ENCODE measurements at places on chromosomes 7 and 10. TPM values are rescaled to one million over a fixed set of nuclear protein-coding genes. Genes with fewer than 3 reads are reported as not detected.

GRCh38 chr7:2521341-2521745, 1.8 kb downstream of the LFNG start:
- H3K4me3 ChIP-seq, result peak overlapping the region; percentile 76
- DNase-seq, result no peak
- peaks cover 19% of the 10 kb centered on the region for H3K27me3 ChIP-seq
- no peaks in the 10 kb centered on the region for H3K36me3 ChIP-seq
- H3K27ac ChIP-seq, result peak overlapping the region; percentile 81

DNA sequence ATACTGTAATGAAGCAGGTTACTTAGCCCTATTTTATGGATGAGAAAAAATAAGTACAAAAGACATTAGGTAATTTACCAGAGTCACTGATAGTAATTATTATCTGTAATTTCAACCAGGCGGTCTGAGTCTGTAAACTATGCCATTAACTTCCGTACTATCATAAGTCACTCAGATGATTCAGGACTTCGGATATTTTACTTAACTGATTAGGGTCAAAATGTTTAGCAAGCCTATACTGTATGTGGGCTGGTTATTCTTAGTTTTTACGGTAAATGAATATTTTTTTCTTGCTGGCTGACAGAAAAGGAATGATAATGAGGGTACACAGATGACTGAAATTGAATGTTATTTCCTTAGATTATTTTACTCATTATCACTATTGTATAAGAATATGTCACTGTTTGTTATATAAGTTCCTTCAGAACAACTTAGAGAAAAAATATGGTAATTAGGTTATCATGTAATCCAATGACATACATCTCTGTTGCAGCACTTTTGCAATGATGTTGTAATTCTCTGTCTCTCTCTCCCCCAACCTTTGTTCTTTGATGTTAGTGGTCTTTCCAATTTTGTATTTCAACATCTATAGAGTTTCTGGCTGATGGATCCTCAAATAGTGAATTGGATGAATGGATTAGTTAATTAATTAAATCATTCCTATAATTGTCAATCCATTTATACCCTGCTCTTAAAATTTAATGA, 165.6 kb downstream of the ZEB1 start:
- no peaks in the 10 kb centered on the region for H3K4me1 ChIP-seq
- no peaks in the 10 kb centered on the region for H3K27me3 ChIP-seq
- no peaks in the 10 kb centered on the region for H3K36me3 ChIP-seq

GRCh38 chr10:98511876-98512275, 65.1 kb upstream of the HPS1 start:
- H3K27me3 ChIP-seq, result no peaks in the 10 kb centered on the region
- no peak overlapping the region for H3K27ac ChIP-seq
- DNase-seq, result no peak
- H3K4me1 ChIP-seq, result no peaks in the 10 kb centered on the region
- no peak overlapping the region for H3K4me3 ChIP-seq

DNA sequence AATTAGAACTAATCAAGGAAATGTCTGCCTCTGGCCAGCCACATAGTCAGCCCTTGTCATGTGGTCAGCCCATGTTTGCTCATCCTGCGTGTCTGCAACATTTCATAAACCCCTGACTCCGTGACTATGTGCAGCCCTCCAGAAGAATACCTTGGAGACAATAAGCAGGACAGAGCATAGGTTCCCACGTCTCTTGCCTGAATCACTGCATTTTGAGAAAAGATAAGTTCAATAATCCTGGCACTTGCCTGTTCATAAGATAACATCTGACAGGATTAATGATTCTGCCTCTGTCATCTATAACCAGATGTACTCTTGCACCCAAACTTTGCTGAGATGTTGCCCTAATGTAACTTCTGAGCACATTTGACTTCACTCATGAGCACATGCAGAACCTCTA, 78.4 kb downstream of the AKR1D1 start:
- H3K4me3 ChIP-seq, result no peak overlapping the region
- no peaks in the 10 kb centered on the region for H3K36me3 ChIP-seq
- H3K4me1 ChIP-seq, result no peaks in the 10 kb centered on the region
- no peak overlapping the region for H3K27ac ChIP-seq
- no peaks in the 10 kb centered on the region for H3K27me3 ChIP-seq
- DNase-seq, result no peak

DNA sequence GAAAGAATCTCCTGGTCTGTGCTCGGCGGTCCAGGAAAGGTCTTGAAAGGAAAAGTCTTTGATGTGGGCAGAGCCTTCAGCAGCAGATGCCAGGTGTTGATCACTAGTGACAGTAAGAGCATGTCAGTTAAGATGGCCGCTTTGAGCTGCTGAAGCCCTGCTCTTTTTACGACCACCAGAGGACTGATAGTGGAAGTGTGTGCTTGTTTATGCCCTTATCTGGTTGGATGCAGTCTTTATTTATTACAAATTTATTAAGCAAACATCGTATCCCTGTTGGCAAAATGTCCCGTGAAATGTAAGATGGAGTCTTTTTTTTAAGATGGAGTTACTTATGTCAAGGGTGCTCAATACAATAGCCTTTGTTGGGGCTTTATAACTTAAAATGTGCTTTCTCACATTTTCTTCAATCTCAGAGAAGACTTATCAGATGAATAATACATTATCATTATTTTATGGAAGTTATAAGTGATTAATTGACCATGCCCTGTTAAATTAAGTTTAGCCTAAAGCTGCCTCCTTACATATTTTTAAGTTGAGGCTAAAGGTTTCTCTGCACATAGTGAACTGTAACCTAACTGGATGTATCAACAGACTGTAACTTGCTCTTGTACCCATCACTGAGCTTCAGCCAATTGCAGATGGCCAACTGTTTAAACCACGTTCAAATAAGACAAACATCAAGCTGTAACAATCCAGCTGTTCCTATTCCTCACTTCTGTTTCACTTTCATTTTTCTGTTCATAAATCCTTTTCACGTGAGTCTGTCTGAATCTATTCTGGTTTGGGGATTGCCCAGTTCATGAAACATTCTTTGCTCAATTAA, 97.4 kb upstream of the PIK3CG start:
- no peaks in the 10 kb centered on the region for H3K4me1 ChIP-seq
- no peak for DNase-seq
- no peak overlapping the region for H3K27ac ChIP-seq
- no peaks in the 10 kb centered on the region for H3K36me3 ChIP-seq
- no peaks in the 10 kb centered on the region for H3K27me3 ChIP-seq

DNA sequence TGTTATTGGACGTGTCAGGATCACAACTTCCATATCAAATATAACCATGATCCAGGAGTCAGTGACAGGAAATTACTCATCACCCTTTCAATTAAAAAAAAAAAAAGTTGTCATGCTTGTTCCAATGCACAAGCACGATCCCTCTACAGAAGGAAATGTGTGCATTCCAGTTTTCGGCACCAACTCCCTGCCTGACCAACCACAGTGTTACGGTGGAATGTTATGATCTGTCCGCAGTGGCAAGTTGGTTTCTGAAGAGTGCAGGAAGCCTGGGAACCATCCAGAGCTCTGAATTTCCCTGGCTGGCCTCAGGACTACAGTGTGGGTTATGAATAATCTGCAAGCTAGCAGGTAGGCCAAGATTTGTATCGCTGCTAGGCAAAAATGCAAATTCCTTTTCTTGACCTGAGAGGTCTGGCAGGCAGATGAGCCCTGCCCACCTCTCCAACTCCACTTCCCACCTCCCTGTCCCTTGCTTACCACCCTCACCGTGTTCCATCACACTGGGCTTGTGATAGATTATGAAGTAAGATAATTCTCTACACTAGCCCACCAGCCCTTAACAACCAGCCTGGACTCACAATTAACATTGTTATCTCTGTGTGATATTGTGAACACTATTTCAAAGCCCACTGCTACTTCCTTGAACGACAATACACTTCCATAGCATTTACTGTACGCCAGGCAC, 20.4 kb downstream of the FRMPD2 start:
- H3K4me1 ChIP-seq, result peaks cover 15% of the 10 kb centered on the region
- H3K36me3 ChIP-seq, result no peaks in the 10 kb centered on the region

- H3K27ac ChIP-seq, result no peak overlapping the region
- H3K27me3 ChIP-seq, result no peaks in the 10 kb centered on the region
- H3K36me3 ChIP-seq, result no peaks in the 10 kb centered on the region
- H3K4me3 ChIP-seq, result no peak overlapping the region
- no peak for DNase-seq
- peaks cover 8% of the 10 kb centered on the region for H3K4me1 ChIP-seq
Measured at GRCh38 chr10:96964131-96964530, 132.0 kb downstream of the LCOR start.

DNA sequence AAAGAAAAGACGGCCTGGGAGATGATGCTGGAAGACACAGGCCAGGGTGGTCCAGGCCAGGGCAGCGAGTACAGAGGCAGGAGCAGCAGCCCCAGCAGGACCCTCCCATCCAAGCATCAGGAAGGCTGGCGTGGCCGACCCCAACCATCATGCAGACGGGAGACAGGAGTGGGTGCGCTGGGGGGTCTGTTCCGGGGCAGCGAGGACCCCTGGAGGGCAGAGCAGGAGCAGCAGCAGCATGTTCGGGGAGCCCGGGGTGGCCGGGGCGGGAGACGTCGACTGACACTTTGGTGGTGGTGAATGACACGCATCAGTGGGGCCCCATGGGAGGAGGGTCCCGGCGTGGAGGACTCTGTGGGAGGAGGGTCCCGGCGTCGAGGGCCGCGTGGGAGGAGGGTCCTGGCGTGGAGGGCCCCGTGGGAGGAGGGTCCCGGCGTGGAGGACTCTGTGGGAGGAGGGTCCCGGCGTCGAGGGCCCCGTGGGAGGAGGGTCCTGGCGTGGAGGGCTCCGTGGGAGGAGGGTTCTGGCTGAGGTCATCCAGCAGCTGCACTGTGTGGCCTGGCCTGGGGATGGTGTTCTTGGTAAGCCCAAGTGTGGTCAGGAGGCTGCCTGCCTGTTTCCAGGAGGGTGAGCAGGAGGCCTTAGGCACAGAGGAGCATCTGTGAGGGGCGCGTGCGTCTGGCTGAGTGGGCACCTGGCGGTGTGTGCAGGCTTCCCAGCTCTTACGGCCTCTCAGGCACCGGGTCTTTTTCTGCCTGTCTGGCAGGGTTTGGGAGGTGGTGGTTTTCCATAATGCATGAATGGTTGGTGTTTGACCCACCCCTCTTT, 38.9 kb downstream of the FAM20C start:
- peaks cover 83% of the 10 kb centered on the region for H3K4me1 ChIP-seq
- H3K36me3 ChIP-seq, result no peaks in the 10 kb centered on the region
- H3K27me3 ChIP-seq, result no peaks in the 10 kb centered on the region

GRCh38 chr7:134450294-134451000, 8.5 kb downstream of the AKR1B1 start:
- DNase-seq, result no peak
- H3K27me3 ChIP-seq, result no peaks in the 10 kb centered on the region
- H3K4me3 ChIP-seq, result no peak overlapping the region
- H3K36me3 ChIP-seq, result peaks cover 62% of the 10 kb centered on the region
- peaks cover 43% of the 10 kb centered on the region for H3K4me1 ChIP-seq

Gene SMNDC1
- 18.1 TPM for total RNA-seq

Gene CYP3A5
- not detected for total RNA-seq

Gene ZSCAN25
- 6.8 TPM for total RNA-seq

Gene VIPR2
- 25.1 TPM for total RNA-seq
